ENCODE measurements at places on chromosomes 7 and 10.

- DNase-seq = no peak
These were observed 18.6 kb downstream of the FGFR2 start for GRCh38 chr10:121579656-121580055.

- DNase-seq = no peak
These were observed 16.2 kb downstream of the LDB3 start for GRCh38 chr10:86684331-86685097.

DNA sequence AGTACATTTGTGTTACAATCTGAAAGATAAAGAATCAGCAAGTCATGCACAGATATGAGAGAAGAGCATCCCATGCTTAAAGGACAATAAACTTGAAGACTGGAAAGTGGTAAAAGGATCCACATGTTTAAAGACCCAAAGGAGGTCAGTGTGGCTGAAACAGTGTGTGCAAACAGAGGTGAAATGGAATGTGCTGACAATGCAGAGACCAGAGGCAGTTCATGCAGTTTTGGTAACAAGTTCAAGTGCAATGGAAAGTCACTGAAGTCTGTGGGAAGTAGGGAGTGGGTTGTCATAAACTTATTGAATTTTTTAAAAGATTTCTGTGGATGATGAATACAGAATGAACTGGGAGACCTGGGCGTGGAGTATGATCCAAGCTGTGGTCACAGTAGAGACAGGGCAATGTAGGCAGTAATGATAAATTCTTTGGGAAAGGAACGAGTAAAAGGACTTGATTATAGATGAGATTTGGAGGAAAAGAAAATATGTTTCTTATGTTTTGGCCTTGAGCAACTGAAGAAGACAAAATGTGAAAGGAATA, 408.0 kb downstream of the HGF start:
- DNase-seq = no peak

DNA sequence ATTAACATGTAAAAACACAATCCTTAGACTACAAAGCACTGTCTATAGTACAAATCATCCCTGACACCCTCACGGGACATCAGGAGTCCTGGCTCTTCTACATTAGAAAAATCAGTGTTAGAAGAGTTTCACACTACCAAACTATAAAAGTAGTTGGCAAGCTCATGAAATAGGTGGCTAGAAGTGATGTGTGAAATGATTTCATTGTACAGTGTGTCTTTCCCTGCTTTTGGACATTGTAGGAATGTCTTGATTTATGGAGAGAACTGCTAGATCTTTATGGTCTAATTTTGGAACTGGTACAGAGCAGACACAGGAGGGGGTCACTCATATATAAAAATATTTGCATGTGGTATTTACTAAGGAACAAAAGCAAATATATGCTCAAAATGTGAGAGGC, 33.2 kb downstream of the SEMA3A start:
- no peak for DNase-seq

GRCh38 chr10:44309939-44310761, 74.7 kb downstream of the CXCL12 start:
- DNase-seq = no peak

GRCh38 chr10:124144536-124144935, 51.1 kb upstream of the CHST15 start:
- no peak for DNase-seq

DNA sequence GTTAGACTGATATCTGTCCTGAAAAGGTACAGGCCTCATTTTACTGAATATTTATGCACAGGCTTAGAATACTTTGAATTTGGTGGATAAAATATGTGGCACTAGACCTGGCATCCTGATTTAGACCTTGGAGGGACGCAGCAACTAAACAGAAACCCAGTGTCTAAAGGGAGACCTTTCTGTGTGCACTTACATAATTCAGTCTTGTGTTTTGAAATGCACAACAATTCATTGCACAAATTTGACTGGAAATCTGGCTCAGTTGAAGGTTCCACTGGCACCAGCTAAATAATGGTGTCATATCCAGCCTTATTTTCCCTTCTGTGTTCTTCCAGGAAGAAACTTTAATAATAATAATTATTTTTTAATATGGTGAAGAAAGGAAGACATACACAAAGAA, 142.1 kb downstream of the SND1 start:
- DNase-seq = no peak

- no peak for DNase-seq
These were observed 91.4 kb downstream of the CLEC2L start for GRCh38 chr7:139614886-139615285.

GRCh38 chr7:107711301-107711700, 32.6 kb upstream of the CBLL1 start:
- no peak for DNase-seq

GRCh38 chr7:133650487-133651300, 397.8 kb downstream of the EXOC4 start:
- DNase-seq = no peak

- DNase-seq = no peak
These were observed 386.6 kb downstream of the KIF20B start for GRCh38 chr10:90088024-90088317.

DNA sequence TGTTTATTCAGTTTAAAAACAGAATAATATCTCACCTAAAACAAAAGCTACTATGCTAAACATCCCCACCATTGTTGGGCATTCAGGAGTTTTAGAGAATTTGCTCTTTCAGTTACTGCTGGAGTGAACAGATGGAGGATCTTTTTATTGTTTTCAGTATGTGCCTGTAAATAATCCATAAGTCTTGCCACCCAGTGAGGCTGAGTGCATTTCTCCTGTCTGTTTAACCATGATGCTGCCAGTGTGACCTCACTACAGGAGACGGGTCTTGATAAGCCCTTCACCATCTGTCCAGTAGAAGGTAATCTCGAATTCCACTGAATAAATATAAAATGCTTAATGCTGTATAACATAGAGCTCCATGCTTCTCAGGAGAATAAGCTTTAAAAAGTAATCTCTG, 430.9 kb downstream of the POM121L12 start:
- no peak for DNase-seq

DNA sequence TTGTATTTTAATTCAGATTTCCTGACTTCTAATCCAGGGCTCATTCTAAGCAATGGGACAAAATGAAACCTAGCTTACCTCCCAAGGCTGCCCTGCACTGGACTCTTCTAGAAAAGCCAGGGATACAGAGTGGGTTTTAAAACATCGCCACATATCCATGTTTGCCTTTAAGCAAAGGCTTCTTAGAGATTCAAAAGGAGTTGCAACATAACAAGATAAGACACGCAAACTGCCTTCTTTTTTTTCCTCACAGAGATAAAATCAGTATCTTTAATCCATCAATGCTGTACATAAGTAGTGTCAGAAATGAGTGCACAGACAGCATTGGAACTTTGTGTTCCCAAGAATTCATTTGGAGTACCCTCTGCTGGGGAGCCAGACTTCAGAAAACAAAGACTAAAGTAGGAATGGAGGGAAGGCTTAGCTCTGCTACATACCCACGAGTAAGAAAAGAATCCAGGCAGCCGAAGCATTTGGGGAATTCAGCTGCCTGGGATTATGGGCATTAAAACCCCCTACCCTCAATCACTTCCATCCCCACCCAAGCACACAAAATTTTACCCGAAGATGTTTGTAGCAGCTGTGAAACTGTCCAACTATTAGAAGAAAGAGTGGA, 427.8 kb downstream of the ARL4A start:
- no peak for DNase-seq

DNA sequence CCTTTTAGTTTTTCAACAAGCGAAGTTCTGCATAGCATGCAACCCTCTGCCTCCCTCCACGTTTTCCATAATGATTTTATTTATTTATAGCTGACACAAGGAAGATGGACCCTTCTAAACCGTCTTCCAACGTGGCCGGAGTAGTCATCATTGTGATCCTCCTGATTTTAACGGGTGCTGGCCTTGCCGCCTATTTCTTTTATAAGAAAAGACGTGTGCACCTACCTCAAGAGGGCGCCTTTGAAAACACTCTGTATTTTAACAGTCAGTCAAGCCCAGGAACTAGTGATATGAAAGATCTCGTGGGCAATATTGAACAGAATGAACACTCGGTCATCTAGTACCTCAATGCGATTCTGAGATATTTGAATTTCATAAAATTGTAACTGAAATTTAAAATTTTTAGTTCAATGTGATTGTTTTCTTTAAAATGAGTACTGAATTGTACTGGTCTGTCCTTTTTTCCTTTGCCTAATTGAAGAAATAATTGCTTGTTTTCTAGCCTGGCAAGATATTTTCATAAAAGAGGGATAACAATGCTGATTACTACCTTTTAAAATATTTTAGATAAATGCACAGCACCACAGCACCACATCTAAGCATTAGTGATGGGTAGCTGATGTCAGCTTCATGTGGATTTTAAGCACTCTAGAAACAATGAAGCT, 41.5 kb upstream of the SLC39A12 start:
- DNase-seq = no peak

GRCh38 chr7:137590071-137590755, 246.7 kb upstream of the PTN start:
- DNase-seq = no peak

GRCh38 chr10:116136261-116136660, 136.7 kb downstream of the GFRA1 start:
- DNase-seq = no peak

DNA sequence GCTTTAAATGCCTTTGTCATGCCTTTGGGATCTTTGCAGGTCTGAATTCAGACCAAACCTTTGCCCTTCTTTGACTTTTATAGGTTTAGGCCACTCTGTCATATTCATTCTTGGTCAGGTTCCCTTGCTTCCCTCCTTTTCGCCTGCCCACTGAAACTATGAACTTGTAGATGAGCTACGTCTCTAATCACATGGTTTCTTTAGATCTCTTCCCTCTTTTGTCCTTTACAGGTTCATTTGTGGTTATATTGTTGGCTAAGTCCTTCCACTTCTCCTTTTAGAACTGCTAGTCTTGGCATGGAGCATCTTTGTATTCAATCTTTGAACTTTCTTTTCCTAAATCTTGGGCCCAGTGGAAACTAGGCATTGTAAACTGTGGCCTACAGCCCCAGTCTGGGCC, 104.0 kb upstream of the ZEB1 start:
- DNase-seq = no peak

- DNase-seq = no peak
These were observed 25.4 kb upstream of the PRXL2A start for GRCh38 chr10:80382989-80383388.

GRCh38 chr10:11144626-11145494, 127.2 kb downstream of the CELF2 start:
- no peak for DNase-seq

GRCh38 chr7:8594115-8594514, 160.7 kb downstream of the NXPH1 start:
- DNase-seq = no peak

- DNase-seq = no peak
These were observed 254.6 kb downstream of the CAMK1D start for GRCh38 chr10:12603766-12604470.

- DNase-seq = no peak
These were observed 146.1 kb downstream of the ADRA2A start for GRCh38 chr10:111222961-111223360.

DNA sequence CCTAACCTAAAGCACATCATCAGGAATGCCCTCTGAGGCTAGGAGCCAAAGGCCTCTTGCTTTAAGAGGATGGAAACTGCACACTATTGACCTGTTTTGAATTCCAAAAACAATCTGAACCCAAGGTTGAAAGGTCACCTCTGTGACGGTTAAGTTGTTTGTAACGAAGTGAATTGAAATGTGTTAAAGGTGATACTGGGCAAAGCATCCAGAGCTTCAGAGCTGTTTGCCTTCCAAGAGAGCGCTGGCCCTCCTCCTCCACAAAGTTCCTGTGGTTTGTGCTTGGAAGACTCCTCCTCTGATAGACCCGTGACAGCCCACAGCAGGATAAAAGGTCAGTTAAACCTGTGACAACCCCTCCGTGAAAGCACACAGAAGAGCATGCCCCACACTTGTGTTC, 133.7 kb upstream of the CTTNBP2 start:
- DNase-seq = no peak

- no peak for DNase-seq
These were observed 134.3 kb upstream of the TNRC18 start for GRCh38 chr7:5557920-5558401.
